ENCODE measurements at places on chromosomes 2 and 18.

DNA sequence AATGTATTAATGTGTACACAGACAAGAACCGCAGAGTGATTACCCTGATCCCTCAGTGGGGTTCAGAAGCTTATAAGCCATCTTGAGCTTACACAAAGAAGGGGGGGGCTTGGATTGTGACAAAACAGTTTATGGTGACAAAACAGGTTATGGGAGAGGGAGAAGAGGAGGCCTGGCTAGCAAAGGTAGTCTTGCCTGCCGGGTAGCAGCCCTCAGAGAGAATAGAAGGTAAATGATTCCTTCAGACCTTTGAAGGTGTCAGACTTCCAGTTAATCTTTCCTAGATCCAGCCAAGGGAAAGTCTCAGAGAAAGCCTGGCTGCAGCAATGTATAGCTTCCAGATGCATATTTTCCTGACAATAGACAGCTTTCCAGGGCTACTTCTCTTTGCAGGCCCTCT, 44.6 kb upstream of the RAPH1 start:
- DNase-seq: no peak

GRCh38 chr2:100992262-100992661, 9.8 kb upstream of the RPL31 start:
- no peak for DNase-seq

- no peak for DNase-seq
Measured at GRCh38 chr2:159163930-159164329, 122.6 kb downstream of the WDSUB1 start.

DNA sequence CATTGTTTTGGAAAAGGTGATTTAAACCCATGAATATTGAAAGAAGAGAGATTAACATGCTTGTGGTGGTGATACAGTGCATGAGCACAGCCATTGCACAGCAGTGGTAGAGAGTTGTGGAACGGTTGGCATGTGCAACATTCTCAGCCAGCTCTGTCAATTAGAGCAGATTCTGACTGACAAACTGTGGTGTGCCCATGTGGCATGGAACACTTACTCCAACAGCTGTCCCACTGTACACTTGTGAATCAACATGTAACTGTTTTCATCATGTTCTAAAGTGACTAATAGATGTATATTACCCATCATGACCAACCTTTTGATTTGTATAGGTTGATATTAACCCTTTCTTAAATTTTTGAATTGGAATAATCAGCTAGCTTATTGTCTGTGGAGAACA, 55.6 kb downstream of the PKP4 start:
- DNase-seq: no peak
